ENCODE measurements at places on chromosomes 1 and 21. TPM values are rescaled to one million over a fixed set of nuclear protein-coding genes. Genes with fewer than 3 reads are reported as not detected.

ZNF281 gene
- 39.3 TPM for total RNA-seq

RBM11 gene
- total RNA-seq = not detected

CSF3R gene
- total RNA-seq = not detected

LENEP gene
- total RNA-seq = not detected

B3GALT2 gene
- total RNA-seq = not detected

SYTL1 gene
- total RNA-seq = 0.56 TPM

DNAI4 gene
- 0.55 TPM for total RNA-seq

ALG6 gene
- total RNA-seq = 3.3 TPM

PODN gene
- total RNA-seq = not detected

MEF2D gene
- 17.8 TPM for total RNA-seq

NBPF6 gene
- total RNA-seq = 0.26 TPM

SVBP gene
- 18.1 TPM for total RNA-seq

OR2M3 gene
- total RNA-seq = not detected

RYR2 gene
- 0.13 TPM for total RNA-seq

NHLH1 gene
- 0.34 TPM for total RNA-seq

VWA5B1 gene
- total RNA-seq = not detected

RGS13 gene
- total RNA-seq = not detected

S100A13 gene
- 170 TPM for total RNA-seq

FCMR gene
- total RNA-seq = 4.8 TPM

HJV gene
- not detected for total RNA-seq

PTGER3 gene
- total RNA-seq = not detected

YBX1 gene
- total RNA-seq = 764 TPM
